ENCODE measurements at places on chromosomes 3 and 15.

GRCh38 chr3:26653811-26654425 is 31.3 kb downstream of the LRRC3B start:
- DNase-seq = peak; percentile 6

GRCh38 chr3:8488877-8489276 is 12.7 kb upstream of the LMCD1 start:
- no peak for DNase-seq

DNA sequence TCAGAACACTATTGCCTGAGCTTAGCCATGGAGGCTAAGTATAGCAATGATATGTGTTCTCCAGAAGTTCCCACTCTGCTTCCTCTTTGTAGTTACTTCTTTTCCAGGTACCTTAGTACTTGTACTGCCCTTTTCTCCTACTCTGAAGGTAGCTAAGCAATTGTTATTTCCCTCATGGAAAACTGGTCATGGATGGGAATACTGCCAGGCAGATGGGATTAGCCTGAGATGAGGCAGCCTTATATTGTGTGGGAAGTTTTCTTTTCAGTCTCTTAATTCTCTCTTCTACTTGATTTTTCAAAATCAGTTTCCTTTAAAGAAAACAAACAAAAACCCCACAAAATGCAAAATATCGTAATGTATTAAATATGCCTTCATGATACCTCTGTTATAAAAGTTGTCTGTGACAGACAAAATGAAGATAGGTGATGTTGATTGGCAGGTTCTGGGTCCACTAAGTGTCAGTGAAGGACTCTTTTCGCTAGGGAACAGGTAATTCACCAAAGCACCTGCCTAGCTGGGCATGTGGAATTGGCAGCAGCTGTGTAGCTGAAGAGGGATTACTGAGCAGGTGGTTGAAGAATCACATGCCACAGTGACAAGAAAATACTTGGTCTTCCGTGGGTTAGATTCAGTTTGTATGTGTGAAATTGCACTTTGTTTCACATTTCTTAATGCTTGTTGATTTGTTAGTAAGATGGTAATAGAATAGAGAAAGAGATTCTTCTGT is 4.1 kb downstream of the ZNF609 start:
- DNase-seq = no peak

- DNase-seq = no peak
Observed at GRCh38 chr15:33236841-33237509, 42.5 kb upstream of the FMN1 start.

DNA sequence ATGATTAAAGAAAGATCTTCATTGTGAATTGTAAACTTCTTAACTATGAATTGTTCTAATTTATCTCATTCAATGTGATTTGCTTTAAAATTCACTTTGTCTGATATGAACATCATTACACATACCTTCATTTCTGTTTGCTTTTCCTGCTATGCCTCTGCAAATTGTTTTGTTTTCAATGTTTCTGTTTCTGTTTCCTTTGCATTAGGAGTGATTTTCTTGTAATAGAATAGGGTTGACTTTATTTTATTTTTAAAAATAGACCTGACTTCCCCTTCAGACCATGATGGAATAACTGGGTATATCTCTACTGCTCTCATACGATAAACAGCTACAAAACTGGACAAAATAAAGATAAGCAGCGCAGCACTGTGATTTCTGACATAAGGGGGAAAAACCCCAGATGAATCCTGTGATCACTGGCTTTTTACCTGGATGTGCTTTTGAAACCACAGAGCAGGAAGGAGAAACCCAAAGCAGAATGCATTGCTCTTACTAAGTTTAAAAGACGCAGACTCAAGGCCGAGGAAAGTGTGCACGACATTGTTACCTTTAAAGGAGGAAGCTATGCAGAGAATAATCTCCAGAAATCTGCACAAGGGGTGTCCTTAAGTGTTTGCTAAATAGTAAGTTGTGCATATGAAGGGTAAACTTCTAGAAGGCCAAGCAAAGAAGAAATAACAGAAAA is 420.2 kb downstream of the TBC1D5 start:
- DNase-seq = no peak

GRCh38 chr15:88736204-88736603 is 67.0 kb upstream of the ACAN start:
- no peak for DNase-seq

All from hepatocyte (in vitro differentiated cells).